NCI-H1105 treated with DMSO at 0.1 percent for 48 hours (cell line): ENCODE measurements at places on chromosomes 12 and 14.
A peak's percentile ranks its signal among the peaks of the same experiment; 100 is the strongest.

- no peak for DNase-seq
These were observed 38.4 kb downstream of the WASHC3 start for GRCh38 chr12:102023343-102023930.

DNA sequence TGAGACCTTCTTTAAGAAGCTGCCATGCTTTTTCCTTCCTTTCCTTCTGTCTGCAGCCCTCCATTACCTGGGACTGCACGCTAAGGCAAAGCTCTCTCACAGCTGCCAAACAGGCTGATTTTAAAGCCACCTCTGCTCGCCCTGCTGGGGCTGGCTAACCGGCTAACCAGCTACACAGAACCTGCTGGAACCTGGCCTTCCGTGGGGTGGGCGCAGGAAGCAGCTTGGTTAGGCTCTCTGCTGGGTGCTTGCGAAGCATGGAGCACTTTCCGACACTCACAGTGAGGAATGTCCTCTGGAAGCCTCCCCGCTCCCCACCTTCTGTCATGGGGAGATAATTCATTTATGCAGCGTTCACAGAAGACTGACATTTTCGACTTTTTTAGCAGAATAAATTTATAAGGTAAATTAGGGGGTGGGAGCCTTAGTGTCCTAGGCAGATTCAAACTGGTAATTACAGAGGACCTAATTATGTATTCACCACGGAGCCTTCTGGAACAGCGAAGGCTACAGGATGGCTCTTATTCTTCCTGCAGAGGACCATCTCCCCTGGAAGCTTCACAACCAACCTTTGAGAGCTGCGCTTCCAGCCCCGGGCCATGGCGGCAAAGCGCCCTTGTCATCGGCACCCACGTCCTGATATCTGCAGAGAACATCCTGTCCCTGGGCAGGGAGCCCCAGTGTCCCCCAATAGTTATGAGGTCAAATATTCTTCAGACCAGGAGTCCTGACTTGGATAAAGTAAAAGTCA lies 12.4 kb upstream of the BCL11B start:
- no peak for DNase-seq

GRCh38 chr14:85342858-85343607 lies 186.9 kb upstream of the FLRT2 start:
- no peak for DNase-seq

GRCh38 chr14:60856111-60856510 lies 121.5 kb downstream of the MNAT1 start:
- DNase-seq = no peak

DNA sequence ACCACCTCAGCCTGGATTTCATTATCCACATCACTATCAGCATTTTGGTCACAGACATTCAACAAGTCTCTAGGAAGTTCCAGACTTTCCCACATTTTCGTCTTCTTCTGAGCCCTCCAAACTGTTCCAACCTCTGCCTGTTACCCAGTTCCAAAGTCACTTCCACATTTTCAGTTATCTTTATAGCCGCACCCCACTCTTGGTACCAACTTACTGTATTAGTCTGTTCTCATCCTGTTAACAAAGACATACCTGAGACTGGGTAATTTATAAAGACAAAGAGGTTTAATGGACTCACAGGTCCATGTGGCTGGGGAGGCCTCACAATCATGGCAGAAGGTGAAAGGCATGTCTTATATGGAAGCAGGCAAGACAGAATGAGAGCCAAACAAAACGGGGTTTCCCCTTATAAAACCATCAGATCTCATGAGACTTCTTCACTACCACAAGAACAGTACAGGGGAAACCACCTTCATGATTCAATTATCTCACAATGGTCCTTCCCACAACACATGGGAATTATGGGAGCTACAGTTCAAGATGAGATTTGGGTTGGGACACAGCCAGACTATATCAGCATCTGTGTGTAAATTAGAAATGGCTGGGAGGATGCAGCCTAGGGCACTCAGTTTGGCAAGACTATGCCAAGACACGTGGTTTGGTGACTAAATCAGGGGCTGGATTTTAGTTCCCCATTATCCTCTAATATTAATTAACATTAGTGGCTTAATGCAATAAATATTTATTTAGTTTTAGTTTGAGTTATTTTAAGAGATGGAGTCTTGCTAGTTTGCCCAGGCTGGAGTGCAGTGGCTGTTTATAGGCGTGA lies 16.2 kb upstream of the FUT8 start:
- no peak for DNase-seq

- DNase-seq = no peak
These were observed 1.1 kb downstream of the ATXN2 start for GRCh38 chr12:111597831-111598636.

GRCh38 chr14:31253746-31254471 lies 46.3 kb upstream of the HECTD1 start:
- DNase-seq = no peak

DNA sequence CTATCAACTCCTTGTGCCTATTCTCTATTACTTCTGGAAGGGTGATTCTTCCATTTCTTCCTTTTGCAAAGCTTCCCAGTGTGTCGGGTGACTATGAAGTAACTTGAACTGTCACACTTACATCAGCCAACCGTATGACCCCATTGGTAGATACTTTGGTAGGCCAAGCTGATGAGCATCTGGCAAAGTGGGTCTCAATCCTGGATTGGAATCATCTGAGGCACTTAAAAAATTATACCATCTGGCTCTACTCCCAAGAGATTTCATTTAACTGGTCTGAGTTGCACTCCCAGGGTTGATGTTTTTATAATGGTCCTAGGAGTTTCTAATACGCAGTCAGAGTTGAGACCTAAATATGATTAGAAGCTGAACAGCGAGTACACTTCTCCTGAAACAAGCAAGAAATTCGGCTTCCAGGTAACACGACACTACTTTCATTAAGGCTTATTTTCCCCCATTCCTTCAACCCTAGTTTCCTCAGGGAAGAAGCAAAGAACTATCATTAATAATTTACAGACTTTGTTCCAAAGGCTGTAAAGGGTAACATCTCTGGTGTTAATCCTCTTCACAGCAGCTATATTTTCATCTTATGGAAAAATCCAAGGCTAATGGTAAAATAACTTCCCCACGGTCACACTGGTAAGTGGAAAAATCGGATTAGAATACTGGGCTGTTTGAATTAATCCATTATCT lies 76.8 kb downstream of the PDE6H start:
- DNase-seq = no peak

DNA sequence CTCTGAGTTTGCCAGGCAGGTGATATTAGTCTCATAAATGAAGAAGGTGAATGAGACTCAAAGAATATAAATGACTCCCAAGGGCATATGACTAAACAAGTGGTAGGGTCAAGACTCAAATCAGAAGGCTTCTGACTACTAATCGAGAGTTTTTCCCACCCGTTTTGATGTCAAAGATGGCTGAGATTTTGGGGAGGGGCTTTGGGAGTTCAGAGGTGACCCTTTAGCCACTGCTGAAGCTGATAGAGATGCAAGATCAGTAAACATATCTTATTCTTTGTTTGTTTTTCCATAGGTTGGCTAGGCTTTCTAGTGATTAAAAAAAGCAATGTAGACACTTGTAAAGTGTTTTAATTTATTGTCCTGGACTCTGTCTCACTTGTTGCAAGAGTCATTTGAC lies 239.6 kb upstream of the PLEKHG7 start:
- DNase-seq = no peak

DNA sequence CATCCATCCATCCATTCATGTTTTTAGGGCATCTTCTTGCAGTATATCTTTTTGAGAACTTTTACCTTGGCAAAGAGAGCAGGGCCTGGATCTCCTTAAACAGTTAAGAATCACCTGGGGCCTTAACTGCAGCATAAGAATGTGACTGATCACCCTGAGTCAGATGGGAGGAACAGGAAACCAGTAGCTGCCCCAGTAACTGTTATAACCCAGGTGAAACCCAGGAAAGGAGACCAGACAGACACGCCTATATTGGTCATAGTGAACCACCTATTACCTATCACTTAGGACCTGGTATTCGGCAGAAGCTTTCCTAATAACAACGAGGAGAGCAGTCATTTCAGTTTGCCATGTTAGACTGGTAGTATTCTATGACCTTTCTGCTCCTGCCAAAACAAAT lies 43.4 kb upstream of the NR2C1 start:
- no peak for DNase-seq

- no peak for DNase-seq
These were observed 10.8 kb downstream of the RTRAF start for GRCh38 chr14:52000019-52000582.

DNA sequence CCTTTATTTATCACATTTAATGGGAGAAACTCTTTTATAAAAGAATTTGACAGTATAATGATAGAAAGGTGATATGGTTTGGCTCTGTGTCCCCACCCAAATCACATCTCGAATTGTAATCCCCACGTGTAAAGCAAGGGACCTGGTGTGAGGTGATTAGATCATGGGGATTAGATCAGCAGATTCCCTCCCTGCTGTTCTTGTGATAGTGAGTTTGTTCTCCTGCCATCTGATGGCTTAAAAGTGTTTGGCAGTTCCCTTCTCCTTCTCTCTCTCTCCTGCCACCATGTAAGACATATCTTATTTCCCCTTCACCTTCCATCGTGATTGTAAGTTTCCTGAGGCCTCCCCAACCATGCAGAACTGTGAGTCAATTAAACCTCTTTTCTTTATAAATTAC lies 1110.3 kb downstream of the FLRT2 start:
- DNase-seq = no peak

- no peak for DNase-seq
These were observed 314.1 kb downstream of the TMEM121 start for GRCh38 chr14:105840266-105841021.

DNA sequence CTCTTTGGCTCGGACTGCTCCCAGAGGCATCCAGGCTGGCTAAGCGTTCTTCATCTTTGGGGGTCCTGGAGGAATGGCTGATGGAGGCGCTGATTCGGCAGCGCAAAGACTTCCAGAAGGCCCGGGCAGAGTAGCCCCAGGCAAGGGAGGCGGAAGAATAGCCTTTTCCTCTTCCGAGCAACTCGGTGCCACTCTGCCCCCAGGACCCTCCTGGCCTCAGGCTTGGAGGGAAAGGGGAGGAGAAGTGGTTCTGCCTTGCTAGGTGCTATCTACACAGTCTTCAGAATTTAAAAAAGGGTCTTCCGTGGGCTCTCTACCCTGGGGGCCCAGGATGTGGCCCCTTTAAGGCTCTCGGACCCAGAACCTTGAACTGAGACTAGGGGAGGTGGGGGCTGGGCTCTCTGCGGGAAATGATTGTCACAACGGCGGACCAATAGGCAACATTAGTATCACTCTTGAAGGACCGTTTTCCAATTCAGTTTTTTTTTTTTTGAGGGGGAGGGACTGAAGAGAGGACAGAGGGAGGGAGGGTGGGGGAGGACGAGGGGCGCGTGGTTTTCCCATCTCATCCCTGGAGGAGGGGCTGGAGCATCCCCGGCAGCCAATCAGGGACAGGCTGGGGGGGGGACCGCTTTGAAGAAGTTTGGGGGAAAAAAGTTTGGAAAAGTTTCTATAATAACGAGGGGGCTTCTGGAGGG lies at the start of gene NFATC4:
NFATC4 (plus strand) TSS at position 671 of the 698 bp plus-strand sequence. CDS start 157 bp downstream, outside the sequence.
- DNase-seq = peak; percentile 92

DNA sequence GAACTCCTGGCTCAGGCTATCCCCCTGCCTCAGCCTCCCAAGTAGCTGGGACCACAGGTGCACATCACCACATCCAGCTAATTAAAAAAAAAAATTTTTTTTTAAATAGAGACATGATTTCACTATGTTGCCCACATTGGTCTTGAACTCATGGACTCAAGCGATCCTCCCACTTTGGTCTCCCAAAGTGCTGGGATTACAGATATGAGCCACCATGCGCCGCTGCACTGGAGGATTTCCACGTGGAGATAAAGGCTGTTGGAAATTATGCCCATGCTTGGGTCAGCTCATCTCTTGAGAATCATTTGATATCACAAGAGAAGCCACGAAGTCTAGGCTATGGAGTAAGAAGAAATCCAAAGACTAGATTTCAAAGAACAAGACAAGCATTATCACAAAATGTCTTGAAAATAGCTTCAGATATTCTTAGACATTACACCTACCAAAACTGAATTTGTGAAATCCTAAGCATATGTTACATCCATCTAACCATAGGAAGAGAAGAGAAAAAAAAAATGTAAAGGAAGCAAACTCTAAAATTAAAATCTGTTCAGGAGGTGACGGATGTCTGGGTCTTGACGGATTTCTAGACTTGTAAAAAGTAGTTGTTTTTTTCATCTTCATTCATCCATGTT lies 99.1 kb downstream of the PTPN11 start:
- DNase-seq = no peak

DNA sequence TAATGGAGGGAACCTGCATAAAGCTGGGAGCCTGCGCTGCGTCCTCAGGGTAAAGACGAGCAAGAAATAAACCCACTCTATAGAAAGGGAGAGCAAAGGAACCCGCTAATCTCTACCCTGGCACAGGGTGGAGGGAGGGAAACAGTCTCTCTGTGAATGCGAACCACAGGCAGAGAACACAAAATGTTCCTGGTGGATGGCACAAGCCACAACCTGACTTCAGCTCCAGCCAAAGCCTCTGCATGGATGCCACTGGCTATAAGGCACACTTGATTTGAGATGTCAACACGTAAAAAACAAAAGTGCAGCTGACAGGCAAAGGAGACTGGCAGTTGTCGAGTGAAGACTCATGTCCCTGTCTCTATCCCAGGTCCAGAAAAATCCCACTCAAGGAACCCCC lies 32.4 kb downstream of the CHGA start:
- no peak for DNase-seq

GRCh38 chr12:46650688-46651087 lies 175.1 kb downstream of the SLC38A4 start:
- no peak for DNase-seq

- no peak for DNase-seq
These were observed 4.8 kb downstream of the TGFB3 start for GRCh38 chr14:75976826-75977581.

DNA sequence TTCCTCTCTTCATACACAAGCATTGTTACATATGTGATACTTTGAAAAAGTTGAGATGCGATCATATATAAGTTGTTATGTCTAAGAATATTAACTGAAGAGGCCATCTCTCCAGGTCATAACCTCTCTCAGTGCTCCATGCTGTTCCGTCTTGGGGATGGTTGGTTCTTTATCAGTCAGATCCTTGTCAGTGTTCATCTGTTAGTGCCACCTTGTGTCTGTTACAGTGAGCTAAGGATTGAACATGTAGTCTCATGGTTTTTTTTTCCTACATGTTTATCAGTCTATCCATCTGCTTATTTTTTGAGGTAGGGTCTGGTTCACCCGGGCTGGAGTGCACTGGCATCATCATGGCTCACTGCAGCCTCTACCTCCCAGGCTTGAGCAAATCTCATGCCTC lies 30.5 kb downstream of the EP400 start:
- DNase-seq = no peak

DNA sequence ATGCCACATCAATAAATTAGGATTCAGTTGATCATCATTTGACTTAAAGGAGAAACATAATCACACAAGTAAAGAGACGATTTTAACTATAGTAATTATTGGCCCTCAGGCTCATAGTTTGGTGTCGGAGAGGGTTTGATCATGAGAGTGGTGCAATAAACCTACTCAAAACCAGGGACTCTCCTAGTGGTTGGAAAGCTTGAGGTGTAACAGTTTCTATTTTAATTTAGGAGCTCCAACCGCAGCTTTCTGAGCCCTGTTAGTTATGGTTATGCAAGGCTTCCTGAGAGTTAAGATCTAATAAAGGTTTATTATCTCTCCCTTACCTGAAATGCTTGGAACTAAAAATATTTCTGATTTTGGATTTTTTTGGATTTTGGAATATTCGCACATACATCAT lies 36.4 kb downstream of the TMTC2 start:
- DNase-seq = no peak
